ENCODE measurements at places on chromosomes 11 and 22.

DNA sequence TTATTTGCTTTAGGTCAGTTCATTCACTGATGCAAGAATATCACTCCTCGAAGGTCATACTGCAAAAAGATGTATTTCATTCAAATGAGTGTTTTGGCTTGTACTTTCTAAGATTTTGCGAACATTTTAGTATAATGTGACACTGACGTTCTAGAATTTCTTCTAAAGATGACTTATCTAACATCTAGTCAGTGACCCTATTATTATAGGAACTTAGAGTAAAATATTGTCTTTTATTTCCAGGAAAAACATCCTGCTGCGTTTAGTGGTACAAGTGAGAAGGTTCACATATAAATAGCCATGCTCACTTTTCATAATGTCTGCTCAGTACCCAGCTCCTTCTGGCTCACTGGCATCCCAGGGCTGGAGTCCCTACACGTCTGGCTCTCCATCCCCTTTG is at the start of gene OR52M1:
OR52M1 (plus strand) TSS at position 301 of the 400 bp plus-strand sequence; CDS start at position 301, 0 bp downstream.
- no peak for DNase-seq

DNA sequence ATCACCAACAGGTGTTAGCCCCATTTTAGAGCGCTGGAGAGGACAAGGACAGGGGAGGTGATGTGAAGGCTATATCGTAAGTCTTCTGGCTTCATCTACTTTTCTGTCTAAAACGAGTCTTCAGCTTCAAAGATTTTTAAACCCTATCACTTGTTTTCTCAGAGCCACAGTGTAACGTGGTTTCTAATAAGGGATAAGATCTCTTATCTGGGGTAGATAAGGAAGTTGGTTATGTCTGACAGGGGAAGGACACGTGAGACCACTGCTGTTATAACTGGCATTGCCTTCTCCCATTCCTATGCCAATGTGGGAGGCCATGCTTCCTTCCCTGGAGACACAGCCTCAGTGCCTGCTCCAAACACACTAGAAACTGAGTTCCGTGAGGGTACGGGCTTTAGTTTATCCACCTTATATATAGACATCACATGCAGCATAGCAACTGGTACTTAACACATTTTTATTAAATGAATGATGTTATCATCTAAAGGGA is 39.3 kb downstream of the LARGE2 start:
- no peak for DNase-seq

DNA sequence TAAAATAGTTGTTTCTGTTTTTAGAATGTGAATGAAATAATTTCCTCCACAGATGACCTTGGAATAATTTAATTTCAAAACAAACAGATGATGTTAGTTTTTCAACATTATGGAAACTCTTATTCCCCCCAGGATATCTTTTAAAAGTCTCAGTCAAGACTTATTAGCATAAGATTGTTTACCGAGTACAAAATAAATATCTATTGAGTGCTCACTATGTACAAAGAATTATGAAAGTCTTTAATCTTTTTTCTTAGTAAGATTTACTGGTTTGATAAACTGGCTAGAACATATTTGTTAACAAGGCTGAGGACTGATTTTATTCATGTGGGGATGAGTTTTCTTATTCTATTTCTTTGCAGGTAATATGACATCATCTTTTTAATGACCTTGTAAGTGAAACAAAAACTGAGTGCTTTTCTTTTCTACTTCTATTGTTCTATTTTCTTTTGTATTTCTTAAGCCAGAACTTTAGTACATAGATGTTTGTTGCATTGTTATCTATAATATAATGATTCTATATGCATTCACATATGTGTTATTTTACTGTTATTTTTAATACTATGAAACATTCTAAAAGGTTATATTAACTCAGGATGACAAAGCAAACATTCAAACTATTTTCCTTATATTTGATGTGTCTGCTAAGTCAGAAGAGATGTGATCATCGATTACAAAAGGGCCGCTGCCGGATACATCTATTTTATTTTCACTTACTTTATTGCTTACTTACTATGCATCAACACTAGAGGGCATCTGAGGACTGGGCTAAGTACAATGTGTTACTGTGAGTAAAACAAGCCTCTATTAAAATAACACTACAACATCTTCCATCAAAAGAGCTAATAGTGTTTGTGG is 111.0 kb upstream of the ARHGAP42 start:
- DNase-seq: peak; percentile 23

- no peak for DNase-seq
Measured at GRCh38 chr11:58786693-58787092, 55.0 kb upstream of the GLYAT start.

GRCh38 chr11:47359586-47359985 is 7.1 kb upstream of the MYBPC3 start:
- DNase-seq: no peak

DNA sequence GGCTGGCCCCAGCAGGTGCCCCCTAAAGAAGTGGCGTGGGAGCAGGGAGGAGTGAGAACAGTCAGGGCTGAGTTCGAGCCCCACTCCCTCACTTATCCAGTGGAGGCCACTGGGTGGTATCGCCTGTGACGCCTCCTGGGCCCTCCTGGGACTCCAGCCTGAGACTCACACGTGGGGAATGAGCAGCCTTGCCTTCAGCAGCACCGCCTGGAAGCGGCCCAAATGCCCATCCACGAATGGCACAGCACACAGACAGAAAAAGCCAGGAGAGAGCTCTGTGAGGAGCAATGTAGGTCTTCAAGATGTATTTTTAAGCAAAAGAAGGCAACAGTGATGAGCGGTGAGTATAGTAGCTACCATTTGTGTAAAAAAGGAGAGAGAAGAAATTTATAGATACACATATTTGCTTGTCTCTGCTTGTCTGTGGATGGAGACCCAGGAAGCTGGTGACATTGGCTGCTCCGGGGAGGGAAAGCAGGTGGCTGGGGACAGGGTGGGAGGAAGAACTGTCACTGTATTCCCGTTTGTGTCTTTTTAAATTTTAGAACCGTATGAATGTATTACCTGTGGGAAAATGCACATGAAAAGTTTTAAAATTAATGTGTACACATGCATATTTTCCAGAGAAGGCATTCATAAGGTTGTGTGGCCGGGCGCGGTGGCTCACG is 13.2 kb downstream of the KCNJ4 start:
- no peak for DNase-seq

DNA sequence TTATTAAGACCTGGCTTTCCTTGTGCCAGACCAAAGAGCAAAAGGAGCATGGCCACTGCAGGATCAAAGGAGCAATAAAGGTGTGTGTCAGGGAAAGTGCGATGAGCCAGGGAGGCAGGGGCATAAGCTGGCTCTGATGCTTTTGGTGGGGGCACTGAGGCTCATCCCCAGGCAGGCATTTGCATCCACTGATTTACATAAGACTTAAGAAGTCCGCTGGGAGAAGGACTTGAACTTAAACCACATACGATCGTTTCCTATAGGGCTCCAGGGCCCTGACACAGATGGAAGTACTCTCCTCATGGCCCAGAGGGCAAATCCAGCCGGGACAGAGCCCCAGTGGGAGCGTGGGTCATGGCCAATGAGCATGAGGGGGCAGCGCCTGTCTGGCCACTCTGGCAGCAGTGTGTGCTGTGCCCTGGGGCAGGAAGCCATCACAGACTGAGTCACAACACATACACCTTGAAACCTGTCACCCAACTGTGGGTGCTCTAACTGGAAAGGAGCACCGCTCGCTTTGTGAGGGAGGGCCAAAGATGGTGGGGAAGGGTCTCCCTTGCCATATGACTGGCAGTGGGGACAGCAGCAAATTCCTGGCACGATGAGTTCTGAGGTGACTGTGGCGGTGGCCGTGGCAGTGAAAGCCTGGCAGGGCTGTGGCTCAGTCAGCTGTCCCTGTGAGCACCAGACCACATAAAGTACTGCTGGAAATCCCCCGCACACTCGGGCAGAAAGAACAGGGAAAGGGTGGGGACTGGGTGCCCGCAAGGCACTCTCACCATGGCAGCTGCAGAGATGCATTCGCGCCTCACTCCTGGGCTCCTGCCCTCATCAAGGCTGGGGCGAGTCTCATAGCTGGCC is 79.4 kb upstream of the LMO1 start:
- DNase-seq: no peak

DNA sequence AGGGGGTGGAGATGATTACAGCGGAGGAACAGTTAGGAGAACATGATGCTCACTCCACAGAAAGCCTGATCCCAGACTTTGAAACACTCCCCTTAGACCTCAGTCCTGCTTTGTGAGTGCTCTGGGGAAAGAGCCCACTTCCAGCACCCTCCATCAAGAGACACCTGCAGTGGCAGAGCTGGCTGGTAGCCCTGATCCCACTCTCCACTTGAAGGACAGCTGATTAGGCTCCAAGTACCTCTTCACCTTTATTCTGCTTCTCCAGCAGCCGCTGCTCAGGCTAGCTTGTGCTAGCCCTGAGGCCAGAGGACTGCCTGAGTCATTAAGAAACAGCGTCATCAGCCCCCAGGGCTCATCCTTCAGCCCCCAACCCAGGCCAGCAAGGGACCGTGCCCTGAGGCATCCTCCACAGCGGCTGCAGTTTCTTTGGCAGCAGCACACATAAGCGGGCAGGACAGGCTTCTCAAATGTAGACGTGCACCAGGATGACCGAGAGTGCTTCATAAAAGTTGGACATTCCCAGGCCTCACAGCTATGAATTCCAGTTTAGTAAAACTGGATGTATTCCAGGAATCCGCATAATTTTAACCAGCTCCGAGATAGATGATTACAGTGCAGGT is 146.0 kb upstream of the TBCEL start:
- no peak for DNase-seq

DNA sequence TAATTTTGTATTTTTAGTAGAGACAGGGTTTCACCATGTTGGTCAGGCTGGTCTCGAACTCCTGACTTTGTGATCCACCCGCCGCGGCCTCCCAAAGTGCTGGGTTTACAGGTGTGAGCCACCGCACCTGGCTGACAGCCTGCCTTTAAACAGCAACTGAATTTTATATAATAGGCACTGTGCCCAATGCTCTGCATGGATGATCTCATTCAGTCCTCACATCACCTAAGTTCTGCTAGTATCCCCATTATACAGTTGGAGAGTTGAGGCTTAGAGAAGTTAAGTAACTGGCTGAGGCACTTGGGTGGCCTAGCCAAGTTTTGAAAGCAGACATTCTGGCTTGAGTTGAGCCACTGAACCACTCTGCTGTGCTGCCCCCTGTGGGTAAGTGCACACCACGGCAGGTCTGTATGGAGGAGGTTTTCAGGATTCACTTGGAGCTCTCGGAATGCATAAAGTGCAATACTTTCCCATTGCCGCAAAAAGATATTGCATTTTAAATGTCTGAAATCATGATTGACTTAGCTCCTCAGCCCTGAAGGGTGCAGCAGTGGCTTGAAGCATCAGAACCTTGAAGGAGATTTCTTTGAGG is 112.4 kb downstream of the LDLRAD3 start:
- DNase-seq: peak; percentile 39

GRCh38 chr11:134911514-134912180 is 499.6 kb upstream of the B3GAT1 start:
- no peak for DNase-seq

GRCh38 chr11:83502041-83502440 is 215.9 kb upstream of the CCDC90B start:
- no peak for DNase-seq

DNA sequence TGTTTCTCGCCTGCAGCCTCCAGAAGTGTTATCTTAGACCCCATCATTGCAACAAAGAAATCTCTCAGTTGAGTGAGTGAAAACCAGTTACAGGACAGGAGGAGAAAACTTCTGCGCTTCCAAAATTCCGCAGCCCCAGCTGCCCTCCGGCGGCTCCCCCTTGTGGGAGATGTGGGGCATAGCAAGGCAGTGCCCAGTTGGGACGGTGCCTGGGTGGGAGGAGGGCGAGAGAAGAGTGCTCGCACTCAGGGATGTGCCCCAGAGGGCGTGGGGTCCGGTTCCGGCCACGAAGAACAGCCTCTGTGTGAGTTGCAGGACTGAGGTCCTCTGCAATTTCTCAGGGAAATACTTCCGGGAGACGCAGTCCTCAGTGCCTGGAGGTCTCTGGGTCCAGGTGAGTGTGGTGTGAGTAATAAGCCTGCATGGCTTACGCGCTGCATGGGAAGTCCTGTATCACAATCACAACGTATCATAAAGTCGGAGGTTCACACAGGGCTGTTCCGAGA is 87.0 kb upstream of the BLID start:
- peak; percentile 81 for DNase-seq

DNA sequence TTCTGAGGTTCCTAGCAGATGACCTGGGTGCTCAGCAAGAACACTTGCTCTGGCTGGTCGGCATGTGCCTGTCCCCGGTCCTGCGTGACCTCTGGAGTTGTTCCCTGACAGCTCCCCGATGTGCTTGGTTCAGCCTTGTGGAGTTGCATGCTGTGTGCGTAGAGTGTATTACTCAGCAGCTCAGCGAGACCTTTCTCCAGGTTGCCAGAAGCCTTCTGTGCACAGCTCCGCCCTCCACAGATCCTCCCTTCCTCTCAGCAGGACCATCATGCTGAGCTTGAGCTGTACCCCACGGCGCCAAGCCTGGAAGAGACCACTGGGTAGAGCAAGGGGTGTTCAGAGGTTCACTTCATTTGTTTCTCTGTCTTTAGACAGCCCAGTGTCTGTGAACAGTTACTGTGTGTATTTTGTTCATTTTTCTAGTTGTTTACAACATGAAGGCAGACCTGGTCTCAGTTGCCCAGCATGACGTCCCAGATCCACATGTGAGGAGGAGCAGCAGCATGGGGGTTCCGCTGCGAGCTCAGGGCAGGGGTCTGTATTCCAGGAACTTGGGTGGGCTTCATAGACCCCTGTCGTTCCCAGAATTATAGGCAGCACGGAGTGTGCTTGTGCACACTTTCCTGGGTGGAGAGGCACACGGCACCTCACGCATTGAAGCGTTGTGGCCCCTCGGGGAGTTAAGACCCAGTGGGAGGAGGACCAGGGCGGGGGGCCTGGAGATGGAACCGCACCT is 148.6 kb downstream of the IGLL1 start:
- DNase-seq: no peak

DNA sequence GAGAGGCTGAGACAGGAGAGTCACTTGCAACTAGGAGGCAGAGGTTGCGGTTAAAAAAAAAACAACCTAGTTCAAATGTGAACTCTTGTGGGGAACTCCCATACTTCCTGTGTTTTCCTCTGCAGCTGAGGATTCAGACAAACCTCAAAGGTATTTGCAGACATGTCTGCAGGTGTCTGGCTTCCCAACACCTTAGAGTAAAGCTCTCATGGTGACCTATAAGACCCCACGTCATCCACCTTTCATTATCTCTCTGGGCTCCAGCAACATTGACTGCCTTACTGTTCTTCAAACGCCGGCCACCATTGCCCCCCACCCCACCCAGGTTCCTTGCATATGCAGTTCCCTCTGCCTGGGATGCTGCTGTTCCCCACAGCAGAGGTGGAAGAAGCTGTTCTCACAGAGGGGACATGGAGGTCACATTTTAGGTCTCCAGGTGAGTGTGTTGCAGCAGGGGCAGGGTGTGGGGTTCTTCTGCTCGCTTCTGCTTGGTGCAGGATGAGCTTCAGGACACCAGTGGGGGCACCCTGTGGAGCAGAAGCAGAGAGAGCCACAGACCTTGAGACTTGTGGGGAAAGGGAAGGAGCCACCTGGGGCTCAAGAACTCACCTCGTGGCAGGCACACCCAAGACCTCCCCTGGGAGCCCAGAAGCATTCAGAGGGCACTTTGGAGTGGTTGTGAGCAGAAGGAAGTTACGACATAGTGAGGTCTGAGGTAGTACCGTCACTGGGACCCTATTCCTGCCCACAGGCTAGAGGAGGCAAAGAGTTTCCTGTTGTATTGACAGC is 203.2 kb downstream of the CSNK2A3 start:
- DNase-seq: no peak

GRCh38 chr22:27492566-27493201 is 308.9 kb downstream of the MN1 start:
- no peak for DNase-seq

- DNase-seq: peak; percentile 78
Measured at GRCh38 chr11:129374081-129374992, 1.3 kb upstream of the BARX2 start.

- DNase-seq: no peak
Measured at GRCh38 chr11:112613051-112613972, 347.9 kb upstream of the NCAM1 start.

- peak; percentile 40 for DNase-seq
Measured at GRCh38 chr11:110434952-110435779, 5.4 kb downstream of the FDX1 start.
